ENCODE measurements at places on chromosomes 5 and 9. TPM values are rescaled to one million over a fixed set of nuclear protein-coding genes. Genes with fewer than 3 reads are reported as not detected.
A peak's percentile ranks its signal among the peaks of the same experiment; 100 is the strongest.

DNA sequence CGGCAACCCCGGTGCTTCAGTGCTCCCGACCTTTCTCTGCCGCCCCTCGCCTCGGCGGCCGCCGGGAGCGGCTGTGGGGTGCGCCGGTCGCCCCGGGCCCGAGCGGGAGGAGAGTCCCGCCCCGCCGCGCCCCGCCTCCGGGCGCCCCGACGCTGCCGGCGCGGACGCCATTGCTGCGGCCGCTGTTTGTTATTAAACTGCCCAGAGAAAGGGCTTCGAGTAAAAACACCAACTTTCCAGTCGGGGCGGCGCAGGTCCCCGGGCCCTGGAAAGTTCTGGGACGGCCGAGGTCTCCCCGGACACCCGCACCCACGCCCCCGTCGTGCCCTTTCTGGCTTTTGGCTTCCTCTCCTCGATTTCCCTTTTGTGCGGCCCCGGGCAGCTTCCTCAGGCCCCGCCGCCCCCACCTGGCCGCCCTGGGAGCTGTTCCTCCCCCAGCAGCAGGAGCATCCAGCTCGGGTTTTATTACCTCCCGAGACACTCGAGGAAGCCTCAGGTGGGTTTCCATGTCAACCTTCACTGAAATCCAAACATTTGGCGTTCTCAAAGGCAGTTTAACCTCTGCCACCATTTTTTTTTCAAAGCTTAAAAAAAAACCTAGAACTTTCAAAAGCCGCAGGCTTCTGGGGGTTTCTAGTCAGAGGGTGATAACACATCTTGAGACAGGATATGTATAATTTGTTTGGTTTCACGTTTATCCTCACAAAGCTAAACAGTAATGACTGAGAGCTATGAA is 334.4 kb downstream of the CWC27 start:
- no peak for DNase-seq
- no peaks in the 10 kb centered on the region for H3K36me3 ChIP-seq

Gene ROR2
- total RNA-seq: 3.1 TPM

Gene BAAT
- 0.40 TPM for total RNA-seq

- no peak for DNase-seq
- H3K27me3 ChIP-seq: peaks cover 22% of the 10 kb centered on the region
- H3K4me3 ChIP-seq: no peak overlapping the region
- H3K4me1 ChIP-seq: peaks cover 41% of the 10 kb centered on the region
- peaks cover 14% of the 10 kb centered on the region for H3K36me3 ChIP-seq
Measured at GRCh38 chr5:179339996-179340395, 5.3 kb downstream of the ADAMTS2 start.

GRCh38 chr5:4953576-4953975 is 186.6 kb upstream of the ADAMTS16 start:
- H3K4me1 ChIP-seq: no peaks in the 10 kb centered on the region
- H3K4me3 ChIP-seq: no peak overlapping the region
- no peak overlapping the region for H3K27ac ChIP-seq
- H3K27me3 ChIP-seq: no peaks in the 10 kb centered on the region
- peak; percentile 60 for DNase-seq
- no peaks in the 10 kb centered on the region for H3K36me3 ChIP-seq

- peaks cover 51% of the 10 kb centered on the region for H3K36me3 ChIP-seq
- H3K27ac ChIP-seq: peak overlapping the region; percentile 90
- no peak overlapping the region for H3K4me3 ChIP-seq
- peaks cover 84% of the 10 kb centered on the region for H3K4me1 ChIP-seq
- H3K27me3 ChIP-seq: no peaks in the 10 kb centered on the region
Measured at GRCh38 chr5:132265336-132266030, 8.0 kb downstream of the PDLIM4 start.

DNA sequence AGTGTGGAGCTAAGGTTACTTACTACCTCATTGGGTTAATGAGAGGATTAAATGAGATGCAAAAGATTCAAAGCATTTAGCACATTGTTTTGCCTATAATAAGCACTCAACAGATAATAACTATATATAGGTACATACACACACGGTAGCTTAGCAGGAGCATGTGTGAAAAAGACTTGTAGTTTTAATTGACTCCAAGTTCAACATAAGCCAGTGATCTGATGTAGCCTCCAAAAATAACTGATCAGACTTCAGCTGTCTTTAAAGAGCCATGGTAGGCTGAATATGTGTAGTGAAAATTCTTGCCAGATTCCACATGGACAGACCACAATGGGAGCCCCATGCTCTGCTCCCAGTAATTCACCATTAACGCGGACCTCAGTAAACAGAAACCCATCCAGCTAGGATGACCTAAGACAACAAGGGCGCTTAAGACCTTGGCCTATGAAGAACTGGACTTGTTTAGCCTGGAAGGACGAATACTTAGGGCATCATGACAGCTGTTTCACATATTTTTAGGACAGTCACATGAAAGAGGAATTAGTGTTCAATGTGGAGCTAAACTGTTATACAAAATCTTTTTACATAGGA is 115.1 kb upstream of the ZNF366 start:
- no peak overlapping the region for H3K4me3 ChIP-seq
- DNase-seq: no peak
- H3K4me1 ChIP-seq: peaks cover 5% of the 10 kb centered on the region
- no peaks in the 10 kb centered on the region for H3K27me3 ChIP-seq
- no peaks in the 10 kb centered on the region for H3K36me3 ChIP-seq
- H3K27ac ChIP-seq: no peak overlapping the region

Gene ADGRD2
- 4.3 TPM for total RNA-seq

Gene SLC36A2
- 0.06 TPM for total RNA-seq

Gene C9
- total RNA-seq: not detected

GRCh38 chr9:93479726-93480125 is 26.3 kb upstream of the FAM120AOS start:
- DNase-seq: no peak
- H3K36me3 ChIP-seq: peaks cover 12% of the 10 kb centered on the region

DNA sequence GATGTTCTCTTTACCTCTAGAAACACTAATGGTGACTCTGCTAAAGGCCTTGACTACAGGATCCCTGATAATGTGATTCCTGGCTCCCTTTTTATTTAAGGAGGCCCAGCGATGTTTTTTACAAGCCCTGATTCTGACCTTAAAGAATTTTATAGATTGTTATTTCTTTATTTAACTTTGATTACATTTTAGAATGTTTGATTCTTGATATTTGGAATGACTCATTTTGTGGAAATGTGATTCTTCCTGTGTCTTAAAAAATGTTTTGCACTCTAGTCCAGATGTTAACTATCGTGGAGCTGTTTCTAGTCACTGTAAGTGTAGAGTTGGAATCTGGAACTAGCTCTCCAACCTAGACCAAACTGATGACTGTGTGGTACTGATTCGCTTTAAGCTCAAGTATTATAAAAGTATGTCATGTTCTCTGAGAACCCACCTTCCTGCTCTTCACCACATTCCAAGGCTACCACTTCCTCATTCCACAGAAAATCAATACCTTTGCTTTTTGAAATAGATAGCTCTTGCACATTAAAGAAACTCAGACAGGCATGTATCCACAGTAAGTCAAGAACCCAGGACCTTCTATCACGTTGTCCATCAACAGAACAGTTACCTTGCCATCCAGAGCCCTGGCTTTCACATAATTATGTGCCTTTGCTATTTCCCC is 65.2 kb downstream of the JMY start:
- DNase-seq: no peak
- H3K4me3 ChIP-seq: no peak overlapping the region
- H3K27ac ChIP-seq: no peak overlapping the region
- no peaks in the 10 kb centered on the region for H3K4me1 ChIP-seq
- H3K36me3 ChIP-seq: peaks cover 3% of the 10 kb centered on the region
- H3K27me3 ChIP-seq: no peaks in the 10 kb centered on the region

DNA sequence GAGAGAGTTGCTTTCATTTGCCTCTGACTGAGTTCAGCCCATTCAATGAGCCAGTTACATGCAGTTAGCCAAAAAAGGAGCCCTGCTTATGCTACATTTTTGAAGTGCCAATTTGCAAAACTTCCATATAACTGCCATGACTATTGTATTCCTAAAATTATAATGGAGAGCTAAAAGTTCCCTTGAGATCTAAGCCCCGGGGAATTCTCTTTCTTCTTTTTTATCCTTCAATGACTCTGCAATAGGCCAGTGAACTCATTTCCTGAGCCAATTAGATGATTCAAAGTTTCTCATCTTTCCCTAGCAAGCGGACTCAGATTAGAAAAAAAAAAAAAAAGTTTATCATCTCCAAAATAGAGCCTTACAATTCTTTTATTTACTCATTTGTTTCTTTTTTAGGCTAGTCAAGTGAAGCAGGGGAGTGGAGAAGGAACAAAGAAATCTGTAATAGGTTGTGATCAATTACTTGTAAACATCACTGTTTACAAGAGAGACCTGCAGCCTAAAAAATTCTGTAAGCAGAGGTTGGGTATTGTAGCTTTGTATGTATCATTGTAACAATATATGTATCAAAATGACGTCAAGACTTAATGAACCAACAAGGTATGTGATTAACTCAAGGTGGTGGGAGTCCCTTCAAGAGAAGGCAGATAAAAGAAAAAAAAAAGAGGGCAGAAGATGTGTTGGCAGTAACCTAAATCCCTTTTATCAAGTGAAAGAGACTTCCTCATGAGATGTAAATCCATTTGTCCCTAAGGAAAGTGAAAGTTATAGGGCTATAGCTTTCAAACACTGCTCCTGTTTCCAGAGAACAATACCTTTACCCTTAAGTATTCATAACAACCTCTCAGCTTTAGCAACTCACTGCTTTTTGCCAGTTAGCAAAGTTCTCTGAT is 48.7 kb upstream of the HOMER1 start:
- no peaks in the 10 kb centered on the region for H3K27me3 ChIP-seq
- DNase-seq: no peak
- no peak overlapping the region for H3K4me3 ChIP-seq
- H3K4me1 ChIP-seq: no peaks in the 10 kb centered on the region
- no peak overlapping the region for H3K27ac ChIP-seq

DNA sequence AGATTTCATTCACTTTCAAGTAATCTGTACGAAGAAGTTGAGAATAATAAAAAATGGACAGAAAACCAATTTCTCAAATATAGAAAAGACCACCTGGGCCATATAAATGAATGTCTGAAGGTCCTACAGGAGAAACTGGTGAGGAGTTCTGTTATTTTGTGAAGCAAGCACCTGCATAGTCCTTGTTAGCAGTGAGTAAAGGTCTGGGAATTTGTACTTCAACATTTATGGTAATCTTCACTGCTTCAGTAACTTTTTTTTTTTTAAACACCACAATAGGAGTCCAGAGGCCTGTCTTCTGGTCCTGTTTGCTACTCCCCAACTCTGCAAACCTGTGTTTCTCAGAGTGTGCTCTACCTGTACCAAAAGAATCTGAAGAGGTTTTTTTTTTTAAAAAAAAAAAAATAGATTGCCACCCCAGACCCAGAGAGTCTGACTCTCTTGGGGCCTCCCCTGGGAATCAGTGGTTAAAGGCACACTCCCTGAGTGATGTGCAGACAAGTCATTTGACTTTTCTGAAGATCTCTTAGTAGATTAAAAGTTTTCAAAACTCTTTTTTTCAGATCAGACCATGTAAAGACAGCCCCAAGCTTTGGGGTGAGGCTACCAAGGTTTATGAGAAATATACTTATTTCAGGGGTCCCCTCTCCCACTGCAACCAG is 55.5 kb downstream of the FAM81B start:
- no peaks in the 10 kb centered on the region for H3K27me3 ChIP-seq
- no peaks in the 10 kb centered on the region for H3K4me1 ChIP-seq
- no peak for DNase-seq

Gene TRAF1
- 5.4 TPM for total RNA-seq

Gene TLX3
- total RNA-seq: 2.0 TPM

- DNase-seq: no peak
- no peak overlapping the region for H3K27ac ChIP-seq
- H3K27me3 ChIP-seq: no peaks in the 10 kb centered on the region
- no peak overlapping the region for H3K4me3 ChIP-seq
- no peaks in the 10 kb centered on the region for H3K36me3 ChIP-seq
- peaks cover 3% of the 10 kb centered on the region for H3K4me1 ChIP-seq
Measured at GRCh38 chr5:179504191-179504590, 46.2 kb upstream of the RUFY1 start.

- no peaks in the 10 kb centered on the region for H3K27me3 ChIP-seq
- H3K4me3 ChIP-seq: no peak overlapping the region
- peak; percentile 94 for DNase-seq
- H3K4me1 ChIP-seq: peaks cover 6% of the 10 kb centered on the region
Measured at GRCh38 chr9:104863180-104863883, 64.6 kb downstream of the ABCA1 start.

Data from spinal cord (tissue), 10 donors.